Endothelial cell of umbilical vein (primary cell): ENCODE measurements at places on chromosomes 7 and 10.
A peak's percentile ranks its signal among the peaks of the same experiment; 100 is the strongest.

GRCh38 chr7:152465119-152465387, 29.2 kb upstream of the KMT2C start:
- DNase-seq = no peak

- DNase-seq = no peak
Measured at GRCh38 chr10:102641402-102641801, 2.9 kb upstream of the TRIM8 start.

- DNase-seq = no peak
Measured at GRCh38 chr7:11330208-11330607, 356.5 kb downstream of the PHF14 start.

GRCh38 chr10:91123261-91123660, 97.2 kb upstream of the PCGF5 start:
- no peak for DNase-seq

DNA sequence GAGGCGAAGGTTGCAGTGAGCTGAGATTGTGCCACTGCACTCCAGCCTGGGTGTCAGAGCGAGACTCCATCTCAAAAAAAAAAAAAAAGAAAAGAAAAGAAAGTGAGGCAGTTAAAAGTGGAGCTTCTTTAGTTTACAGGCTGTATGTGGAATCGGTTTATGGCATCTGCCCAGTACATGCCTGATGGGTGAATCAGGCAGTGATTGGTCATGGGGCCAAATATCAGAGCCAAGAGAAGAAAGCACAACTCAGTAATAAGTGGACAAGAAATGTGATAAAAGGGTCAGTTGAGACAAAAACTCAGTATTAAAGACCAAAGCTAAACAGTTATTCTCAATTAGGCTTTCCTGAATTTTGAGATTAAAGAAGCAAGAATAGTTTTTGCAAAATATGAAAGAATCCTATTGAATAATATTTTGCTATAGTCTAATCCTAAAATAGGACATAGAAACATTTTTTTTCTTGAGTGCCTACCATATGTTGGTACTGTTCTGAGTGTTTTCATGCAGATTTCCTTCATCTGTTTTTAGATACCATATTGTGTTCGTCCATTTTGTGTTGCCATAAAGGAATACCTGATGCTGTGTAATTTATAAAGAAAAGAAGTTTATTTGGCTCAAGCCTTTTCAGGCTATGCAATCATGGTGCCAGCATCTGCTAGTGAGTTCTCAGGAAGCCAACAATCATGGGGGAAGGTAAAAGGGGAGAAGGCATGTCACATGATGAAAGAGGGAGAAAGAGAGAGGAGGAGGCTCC, 14.4 kb downstream of the CDC14C start:
- no peak for DNase-seq

DNA sequence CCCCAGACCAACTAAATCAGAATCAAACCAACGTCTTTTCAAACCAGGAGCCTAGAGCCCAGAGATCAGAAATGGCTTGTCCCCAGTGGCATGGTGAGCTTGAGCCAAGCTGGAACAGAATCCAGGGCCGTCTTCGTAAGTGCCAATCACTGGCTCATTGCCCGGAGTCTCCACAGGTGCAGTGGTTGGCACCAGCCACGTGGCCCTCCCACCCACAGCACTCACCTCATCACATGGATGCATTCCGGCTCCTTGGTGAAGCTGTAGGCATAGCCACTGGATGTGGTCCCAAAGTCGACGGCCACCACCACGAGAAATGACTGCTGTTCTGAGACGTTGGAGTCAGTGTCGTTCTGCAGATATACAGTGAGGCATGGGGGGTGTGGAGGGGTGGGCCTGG, 37.4 kb downstream of the HSPA12A start:
- no peak for DNase-seq

GRCh38 chr7:83546586-83546985, 102.4 kb downstream of the SEMA3E start:
- DNase-seq = no peak

- DNase-seq = no peak
Measured at GRCh38 chr10:61964949-61965702, 63.6 kb downstream of the ARID5B start.

DNA sequence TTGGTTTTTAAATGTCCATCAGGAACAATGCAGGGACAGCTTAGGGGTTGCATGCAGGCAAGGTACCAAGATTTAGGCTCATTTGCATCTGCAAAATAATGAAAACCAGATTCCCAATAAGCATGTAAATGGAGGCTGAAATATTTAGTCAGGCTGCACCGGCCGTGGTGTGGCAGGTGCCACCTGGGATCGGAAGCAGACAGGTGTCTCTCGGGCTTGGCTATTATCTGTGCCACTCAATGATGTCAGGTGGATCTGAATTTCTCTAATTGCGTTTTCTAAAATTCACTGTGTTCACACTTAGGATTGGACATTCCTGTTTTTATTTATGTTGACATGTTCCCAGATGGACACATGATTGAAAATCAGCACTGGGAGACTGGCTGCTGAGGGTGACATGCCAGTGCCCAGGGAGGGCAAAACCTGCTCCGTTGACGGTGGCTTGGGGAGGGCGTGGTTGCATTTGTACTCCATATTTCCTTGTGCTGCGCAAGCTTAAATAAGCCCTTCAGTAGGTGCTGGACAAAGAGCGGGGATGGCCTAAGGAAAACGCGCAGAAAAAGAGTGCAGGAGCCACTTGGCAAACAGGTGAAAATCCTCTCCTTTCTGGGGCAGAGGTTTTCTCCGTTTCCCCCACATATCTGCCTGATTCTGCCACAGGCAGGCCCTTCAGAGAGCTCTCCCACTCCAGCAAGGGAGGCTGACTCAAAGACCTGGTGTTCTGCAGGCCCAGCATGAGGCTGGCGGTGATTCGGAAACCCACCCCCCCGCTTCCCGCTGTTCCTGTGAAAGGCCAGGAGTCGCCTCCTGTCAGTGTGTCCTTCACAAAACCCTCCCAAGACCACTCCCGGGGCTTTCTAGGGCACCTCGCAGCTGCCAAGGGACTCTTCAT, 142.5 kb downstream of the WDR37 start:
- no peak for DNase-seq

GRCh38 chr10:64760371-64760770, 1239.2 kb downstream of the REEP3 start:
- no peak for DNase-seq

DNA sequence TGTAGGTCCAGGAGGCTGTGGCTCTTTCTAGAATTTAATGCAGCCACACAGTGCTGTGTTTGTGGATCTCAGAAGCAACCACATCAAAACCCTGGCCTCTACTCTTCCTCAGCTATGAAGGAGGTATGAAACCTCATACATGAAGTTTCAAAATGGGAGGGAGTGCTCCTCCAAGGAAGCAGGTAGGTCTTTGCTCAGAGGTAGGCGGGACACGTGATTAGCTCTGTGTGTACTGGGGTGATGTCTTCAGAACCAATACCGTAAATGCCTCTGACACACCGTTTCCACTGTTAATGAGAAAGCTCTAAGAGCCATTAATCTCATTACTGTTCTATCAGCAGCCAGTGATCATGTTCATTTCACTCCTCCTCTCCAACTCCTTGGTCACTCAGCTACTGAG, 126.1 kb downstream of the PLXNA4 start:
- DNase-seq = no peak

DNA sequence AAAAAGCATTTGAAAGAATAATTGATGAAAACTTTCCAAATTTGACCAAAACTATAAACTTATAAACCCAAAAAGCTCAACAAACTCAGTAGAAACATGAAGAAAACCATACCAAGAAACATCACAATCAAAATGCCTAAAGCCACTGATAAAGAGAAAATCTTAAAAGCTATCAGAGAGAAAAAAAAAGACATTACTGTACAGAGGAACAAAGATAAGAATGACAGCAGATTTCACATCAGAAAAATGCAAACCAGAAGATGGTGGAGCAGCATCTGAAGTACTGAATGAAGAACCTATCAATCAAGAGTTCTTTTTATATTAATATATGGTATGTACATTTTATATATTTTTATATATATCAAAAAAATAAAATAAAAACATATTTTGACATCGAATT, 2.4 kb upstream of the GPAM start:
- DNase-seq = no peak

DNA sequence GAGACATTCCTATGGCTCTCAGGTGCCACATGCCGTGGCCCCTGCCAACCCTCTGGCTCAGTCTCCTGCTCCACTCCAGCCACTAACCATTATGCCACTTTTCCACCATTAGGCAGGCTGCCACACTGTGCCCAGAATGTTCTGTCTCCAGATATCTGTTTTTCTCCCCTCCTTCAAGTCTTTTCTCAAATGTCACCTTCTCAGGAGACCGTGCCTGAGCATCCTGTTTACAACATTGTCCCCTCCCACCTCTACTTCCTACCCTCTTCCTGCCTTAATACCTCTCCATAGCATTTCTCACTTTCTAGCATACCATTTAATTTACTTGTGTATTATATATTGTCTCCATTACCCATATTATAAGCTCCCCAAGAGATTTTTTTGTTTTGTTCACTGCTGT, 162.5 kb upstream of the LYZL2 start:
- DNase-seq = no peak

DNA sequence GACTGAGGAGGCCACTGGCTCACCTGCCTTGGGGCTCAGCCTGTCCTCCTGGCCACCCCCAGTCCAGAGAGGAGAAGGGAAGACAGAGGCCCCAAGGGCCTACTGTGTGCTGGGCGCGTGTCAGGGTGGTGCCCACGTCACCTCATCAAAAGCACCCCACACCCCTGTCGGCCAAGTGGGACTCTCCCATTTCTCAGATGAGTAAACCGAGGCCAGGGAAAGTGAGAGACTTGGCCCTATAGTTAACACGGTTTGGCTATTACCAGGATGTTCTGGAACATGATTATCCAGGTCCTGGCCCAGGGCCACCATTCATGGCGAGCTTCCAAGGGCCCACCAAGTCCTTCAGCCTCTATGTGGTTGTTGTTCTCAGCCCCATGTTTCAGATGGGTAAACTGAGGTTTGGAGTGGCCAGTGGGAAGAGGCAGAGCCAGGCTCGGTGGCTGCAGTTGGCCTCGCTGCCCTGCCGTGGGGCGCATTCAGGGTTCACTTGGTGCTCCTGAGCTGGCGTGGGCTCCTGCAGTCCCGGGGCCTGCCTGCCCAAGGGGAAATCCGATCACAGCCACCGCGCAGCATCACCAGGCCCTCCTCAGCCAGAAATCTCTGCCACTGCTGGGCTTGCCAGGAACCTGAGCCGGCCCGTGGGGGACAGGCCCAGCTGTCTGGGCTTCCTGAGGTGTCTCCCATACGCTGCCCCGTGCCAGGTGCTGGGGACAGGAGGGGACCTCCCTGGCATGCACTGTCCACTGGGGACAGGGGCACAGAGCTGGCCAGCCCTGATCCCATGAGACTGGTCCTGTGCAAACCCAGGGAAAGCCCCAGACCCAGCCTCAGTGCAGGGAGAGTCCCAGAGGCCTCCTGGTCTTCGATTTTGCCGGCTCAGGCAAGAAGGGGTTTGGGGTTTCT, 117.7 kb upstream of the TNRC18 start:
- no peak for DNase-seq

DNA sequence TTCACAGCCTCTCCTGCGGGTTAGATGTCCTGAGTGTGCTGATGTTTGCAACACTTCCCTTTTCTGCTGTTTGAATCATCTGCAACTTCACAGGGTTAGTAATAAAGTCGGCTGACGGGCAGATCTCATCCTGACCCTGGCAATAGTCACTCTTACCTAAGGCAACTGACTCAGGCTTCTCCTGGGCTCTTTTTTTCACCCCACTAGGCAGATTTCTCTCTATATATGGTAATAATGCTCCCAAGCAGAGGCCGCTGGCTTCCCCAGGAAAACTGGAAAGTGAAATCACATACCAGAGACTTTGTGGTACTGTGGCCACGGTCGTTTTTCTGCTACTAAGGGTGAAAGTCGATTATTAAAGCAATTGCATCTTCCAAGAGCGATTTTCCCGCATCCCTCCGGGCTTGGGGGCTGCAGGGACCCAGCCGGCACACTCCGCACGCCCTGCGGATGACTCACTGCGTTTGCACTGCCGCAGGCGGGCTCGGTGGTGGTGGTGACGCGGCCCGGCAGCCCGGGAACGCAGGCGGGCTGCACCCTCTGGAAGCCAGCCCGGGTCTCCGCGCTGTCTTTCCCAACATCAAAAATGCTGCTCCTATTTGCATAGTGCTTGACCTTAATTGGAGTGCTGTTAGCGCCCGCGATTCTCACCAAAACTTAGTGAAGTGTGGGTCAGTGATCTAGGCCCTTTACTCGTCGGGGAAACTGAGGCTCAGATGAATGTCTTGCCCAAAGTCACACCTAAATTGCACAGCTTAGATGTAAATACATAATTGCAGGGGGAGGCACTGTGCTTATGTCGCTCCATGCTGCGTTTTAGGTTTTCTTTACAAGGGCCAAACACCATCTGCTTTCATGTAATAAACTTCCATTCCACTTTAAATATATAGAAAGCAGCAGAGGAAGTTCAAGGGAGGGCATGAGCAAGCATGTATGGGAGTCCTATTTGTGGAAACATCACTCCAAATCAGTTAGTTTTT, 47.6 kb upstream of the ITGB1 start:
- peak; percentile 82 for DNase-seq

DNA sequence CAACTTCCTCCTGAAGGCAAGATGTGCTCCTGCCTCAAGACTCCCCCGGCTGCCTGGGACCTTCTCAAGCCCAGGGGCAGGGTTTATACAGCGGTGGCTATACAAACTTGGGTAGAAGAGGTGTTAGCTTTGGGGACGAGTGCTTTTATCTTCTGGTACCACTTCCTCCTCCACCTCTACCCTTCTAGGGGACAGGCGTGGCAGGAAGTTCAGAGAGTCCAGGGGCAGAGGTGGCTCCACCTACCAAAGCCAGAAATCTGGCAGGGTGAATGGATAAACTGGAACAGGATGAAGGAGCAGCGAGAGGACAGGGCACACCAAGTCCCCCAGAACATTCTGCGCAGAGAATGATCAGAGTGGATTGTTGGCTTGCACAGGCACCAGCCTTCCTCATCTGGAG, 24.0 kb upstream of the TM9SF3 start:
- no peak for DNase-seq

GRCh38 chr7:17275749-17276671, 22.4 kb upstream of the AHR start:
- peak; percentile 52 for DNase-seq

- DNase-seq = peak; percentile 51
Measured at GRCh38 chr10:65570143-65571010, 1355.5 kb upstream of the LRRTM3 start.

- peak; percentile 36 for DNase-seq
Measured at GRCh38 chr10:95788830-95789229, 32.9 kb downstream of the ENTPD1 start.

- no peak for DNase-seq
Measured at GRCh38 chr7:42345478-42346299, 108.7 kb upstream of the GLI3 start.

GRCh38 chr10:10677479-10677878, 340.2 kb upstream of the CELF2 start:
- peak; percentile 50 for DNase-seq

- no peak for DNase-seq
Measured at GRCh38 chr10:94398762-94399161, 3.6 kb upstream of the TBC1D12 start.
